ENCODE measurements at places on chromosomes 7 and 10. TPM values are rescaled to one million over a fixed set of nuclear protein-coding genes. Genes with fewer than 3 reads are reported as not detected.

The PAPSS2 gene
- total RNA-seq, result 220 TPM

The MSS51 gene
- 1.3 TPM for total RNA-seq

The ACSM6 gene
- total RNA-seq, result not detected

The GPR85 gene
- not detected for total RNA-seq

The HHEX gene
- 3.1 TPM for total RNA-seq

The PCLO gene
- total RNA-seq, result not detected

The CFTR gene
- not detected for total RNA-seq

The PRLHR gene
- total RNA-seq, result not detected

The SFRP5 gene
- 0.90 TPM for total RNA-seq

The CYP3A5 gene
- total RNA-seq, result not detected

The ADRB1 gene
- not detected for total RNA-seq

The KLLN gene
- total RNA-seq, result 0.97 TPM

The EMX2 gene
- not detected for total RNA-seq

The CPVL gene
- not detected for total RNA-seq

The BTRC gene
- 13.1 TPM for total RNA-seq

The DPYSL4 gene
- total RNA-seq, result 47.1 TPM

The BTBD16 gene
- not detected for total RNA-seq

The GLCCI1 gene
- total RNA-seq, result 1.4 TPM

Measured in cardiac atrium fibroblast (primary cell).